Activated naive CD8-positive, alpha-beta T cell treated with anti-CD3 and anti-CD28 coated beads for 36 hours (primary cell): ENCODE measurements at places on chromosomes 16 and 17. TPM values are rescaled to one million over a fixed set of nuclear protein-coding genes. Genes with fewer than 3 reads are reported as not detected.
A peak's percentile ranks its signal among the peaks of the same experiment; 100 is the strongest.

Gene SOST
- total RNA-seq = not detected

Gene CTRB1
- total RNA-seq = not detected

Gene CALB2
- total RNA-seq = not detected

DNA sequence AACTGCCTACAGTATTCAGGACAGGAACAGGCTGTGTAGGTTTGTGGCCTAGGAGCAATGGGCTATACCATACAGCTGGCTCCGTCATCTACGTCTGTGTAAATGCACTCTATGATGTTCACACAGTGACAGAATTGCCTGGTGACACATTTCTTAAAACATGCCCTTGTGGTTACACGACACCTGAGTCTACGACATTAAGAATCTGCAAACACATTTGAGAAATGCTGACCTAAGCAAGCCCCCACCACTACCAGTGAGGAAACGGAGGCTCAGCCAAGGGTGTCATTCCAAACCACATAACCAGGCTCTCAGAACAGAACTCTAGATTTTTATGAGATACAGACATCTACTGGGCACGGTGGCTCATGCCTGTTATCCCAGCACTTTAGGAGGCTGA lies 23.5 kb downstream of the USP36 start:
- DNase-seq = peak; percentile 39

GRCh38 chr16:2519711-2520080 lies 475 bp upstream of the AMDHD2 start:
- no peak for DNase-seq

GRCh38 chr17:35569405-35569804 lies 8.8 kb upstream of the SLFN14 start:
- no peak for DNase-seq

DNA sequence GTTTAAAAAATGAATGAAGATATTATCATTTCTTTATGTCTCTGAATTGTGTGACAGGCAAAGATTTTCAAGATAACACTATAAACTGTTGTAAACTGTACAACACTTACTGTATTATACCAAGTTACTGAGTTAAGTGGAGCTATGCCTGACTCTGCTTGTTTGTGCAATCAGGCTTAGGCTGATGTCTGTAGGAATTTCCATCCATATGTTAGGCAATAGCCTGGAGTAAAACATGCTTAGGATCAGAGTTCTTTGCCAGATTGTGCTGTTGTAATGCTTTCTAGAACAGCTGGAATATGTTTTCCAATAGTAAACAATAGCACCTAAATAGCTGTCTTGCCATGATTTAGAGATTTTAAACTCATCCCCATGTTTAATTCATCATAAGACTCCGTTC lies 1496.7 kb downstream of the CDH11 start:
- DNase-seq = no peak

GRCh38 chr16:63241497-63242028 lies 1205.3 kb upstream of the CDH8 start:
- DNase-seq = no peak

GRCh38 chr17:66548158-66548557 lies 245.7 kb downstream of the PRKCA start:
- peak; percentile 19 for DNase-seq
